ENCODE measurements at places on chromosomes 12 and 14.

DNA sequence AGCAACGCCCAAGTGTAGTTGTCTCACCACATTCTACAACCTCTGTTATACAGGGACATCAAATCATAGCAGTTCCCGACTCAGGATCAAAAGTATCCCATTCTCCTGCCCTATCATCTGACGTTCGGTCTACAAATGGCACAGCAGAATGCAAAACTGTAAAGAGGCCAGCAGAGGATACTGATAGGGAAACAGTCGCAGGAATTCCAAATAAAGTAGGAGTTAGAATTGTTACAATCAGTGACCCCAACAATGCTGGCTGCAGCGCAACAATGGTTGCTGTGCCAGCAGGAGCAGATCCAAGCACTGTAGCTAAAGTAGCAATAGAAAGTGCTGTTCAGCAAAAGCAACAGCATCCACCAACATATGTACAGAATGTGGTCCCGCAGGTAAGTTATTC is 123.0 kb downstream of the ARID2 start:
- no peak for DNase-seq

DNA sequence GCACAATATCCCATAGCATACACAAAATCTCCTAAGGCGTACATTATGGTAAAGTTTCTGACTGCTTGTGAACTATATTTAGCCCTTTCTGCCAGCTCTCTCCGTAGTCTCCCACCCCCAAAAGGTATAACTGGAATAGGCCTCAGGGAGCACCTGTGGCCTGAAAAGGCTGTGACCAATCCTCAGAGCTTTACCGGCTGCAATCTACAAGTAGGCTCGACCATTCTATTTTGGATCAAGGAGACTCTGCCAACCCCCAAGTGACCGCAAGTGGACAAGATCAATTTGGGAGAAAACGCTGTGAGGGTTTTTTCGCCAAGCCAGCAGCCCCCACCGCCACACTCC is 1.2 kb downstream of the PPTC7 start:
- no peak for DNase-seq

GRCh38 chr12:62163368-62163767 is 96.8 kb upstream of the USP15 start:
- DNase-seq: no peak

DNA sequence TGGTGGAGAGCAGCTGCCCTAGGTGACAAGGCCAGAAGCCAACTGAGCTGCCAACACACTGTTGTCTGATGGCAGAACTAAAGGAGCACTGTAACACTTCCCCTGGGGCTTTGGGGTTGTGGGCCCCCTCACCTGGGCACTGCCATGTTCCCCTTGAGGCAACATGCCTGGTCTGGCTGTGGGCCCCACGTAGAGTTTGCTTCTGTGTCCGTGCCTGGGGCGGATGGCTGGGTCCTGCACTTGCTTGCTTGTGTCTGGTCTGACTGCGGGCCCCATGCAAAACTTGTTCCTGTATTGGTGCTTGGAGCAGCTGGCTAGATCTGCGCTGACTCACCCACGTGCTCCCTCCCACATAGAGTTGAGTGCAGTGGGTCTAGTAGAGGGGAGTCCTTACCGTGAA is 78.4 kb downstream of the MNAT1 start:
- no peak for DNase-seq

DNA sequence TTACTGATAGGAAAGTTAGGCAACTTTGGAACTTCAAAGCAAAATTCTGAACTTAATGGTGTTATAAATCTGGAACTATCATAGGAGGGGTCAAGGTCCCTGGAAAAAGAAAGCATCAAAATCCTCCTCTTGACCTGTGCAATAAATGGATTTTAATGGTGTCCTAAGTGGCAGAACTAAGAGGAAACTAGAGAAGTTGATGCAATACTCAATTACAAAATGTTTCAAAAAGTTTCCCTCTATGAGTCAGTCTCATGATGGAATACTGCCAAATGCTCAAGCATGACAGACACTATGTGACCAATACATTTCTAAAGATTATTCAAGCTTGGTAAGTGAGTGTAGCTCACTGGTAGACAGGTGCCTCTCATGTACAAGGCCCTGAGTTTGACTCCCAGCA is 47.7 kb upstream of the ERGIC2 start:
- no peak for DNase-seq

- no peak for DNase-seq
Observed at GRCh38 chr14:63512861-63513260, 30.3 kb downstream of the PPP2R5E start.

DNA sequence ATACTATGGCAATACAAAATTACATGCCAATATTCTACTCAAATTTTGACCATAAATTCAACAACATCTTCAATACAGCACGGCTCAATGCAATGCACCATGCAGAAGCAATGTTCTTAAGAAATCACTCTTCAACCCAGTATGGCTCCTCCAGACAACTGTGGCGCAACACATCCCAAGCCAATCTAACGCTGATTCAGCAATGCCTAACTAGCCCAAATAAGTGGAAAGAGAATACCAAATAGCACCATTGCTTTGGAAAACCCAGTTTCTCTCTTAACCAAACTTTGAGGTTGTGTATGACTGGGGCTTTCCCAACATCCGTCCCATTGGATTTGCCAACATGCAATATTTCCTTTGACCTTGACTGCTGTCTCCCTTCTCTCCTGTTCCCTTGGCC is 211.1 kb upstream of the TBX3 start:
- no peak for DNase-seq

GRCh38 chr12:122793685-122794106 is 19.3 kb downstream of the CCDC62 start:
- DNase-seq: no peak

DNA sequence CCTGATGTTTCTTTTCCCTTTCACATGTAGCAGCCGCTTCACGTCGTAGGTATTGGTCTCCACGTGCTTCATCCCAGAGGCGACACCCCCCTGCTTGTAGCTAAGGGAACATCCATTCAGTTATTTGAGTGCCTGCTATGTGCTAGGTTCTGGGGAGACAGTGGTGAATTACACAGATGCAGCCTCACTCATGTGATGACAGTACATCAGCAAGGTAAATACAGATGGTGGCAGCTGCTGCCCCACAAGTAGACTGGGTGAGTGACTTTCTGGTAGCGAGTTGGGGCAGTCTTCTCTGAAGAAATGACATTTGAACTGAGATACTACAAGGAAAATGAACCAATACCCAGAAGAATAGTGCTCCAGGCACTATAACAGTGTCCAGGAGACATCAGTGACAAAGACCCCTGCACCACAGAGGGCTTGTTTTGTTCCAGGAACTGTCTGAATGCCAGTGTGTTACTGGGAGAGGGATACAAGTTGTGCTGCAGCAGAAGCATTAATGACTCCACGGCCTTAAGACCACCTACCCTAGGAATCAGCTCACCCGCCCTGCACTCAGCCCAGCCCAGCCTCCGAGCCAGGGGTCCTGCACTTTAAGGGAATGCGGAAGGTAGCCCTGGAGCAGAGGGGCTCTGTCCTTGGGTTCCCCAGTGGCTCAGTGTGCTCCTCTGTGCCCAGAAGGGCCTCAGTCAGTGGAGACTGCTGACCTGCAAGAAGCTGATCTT is 7.3 kb downstream of the AVIL start:
- DNase-seq: no peak

DNA sequence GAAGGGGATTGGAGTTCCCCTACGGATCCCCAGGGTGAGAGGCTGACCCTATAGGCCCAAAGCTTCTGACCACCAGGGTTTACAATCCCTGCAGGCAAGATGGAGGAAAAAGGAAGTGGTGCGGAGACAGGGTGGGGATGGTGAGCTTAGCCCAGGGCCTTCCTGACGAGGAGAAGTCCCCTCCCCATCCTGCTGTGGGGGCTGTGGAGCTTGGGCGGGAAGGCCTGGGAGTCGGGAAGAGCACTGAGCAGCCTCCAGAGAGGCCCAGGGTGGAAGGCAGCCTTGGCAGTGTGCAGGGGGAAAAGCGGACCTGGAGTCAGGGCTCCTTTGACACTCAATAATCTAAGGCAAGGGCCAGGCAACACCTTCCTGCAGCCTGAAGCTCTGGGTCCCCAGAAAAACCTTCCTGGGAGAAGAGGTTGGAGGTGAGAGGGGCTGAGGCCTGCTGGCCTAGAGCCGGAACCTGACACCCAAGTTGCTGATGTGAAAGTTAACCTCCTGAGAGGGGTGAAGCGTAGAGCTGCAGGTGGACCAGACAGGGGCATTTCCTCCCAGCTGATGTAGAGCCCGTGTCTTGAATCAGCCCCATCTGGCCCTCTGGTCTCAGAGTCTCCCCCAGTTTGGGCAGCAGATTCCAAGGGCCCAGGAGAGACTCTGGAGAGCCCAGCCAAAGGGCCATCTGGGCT is 6.0 kb downstream of the HDAC7 start:
- DNase-seq: no peak

DNA sequence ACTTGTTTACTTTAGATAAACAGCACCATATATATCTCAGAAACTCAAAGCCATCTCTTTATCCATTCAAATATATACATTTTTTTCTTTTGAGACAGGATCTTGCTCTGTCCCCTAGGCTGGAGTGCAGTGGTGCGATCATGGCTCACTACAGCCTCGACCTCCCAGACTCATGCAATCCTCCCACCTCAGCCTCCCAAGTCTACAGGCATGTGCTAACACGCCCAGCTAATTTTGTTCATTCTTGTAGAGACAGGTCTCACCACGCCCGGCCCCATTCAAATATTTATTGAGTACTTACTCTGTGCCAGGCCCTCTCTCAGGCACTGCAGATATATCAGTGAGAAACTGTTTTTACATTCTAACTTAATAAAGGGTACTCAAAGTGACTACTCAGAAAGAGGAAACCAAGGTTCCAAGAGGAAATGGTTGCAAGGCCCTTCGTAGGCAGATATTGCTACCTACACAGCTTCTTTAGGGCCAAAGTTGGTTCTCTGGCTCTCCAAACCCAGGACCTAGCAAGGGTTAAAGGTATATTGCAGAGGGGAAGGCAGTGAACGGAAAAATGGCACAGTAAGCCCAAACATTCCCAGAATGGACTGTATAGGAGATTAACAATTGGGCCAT is 2.9 kb downstream of the ATXN3 start:
- DNase-seq: no peak

- DNase-seq: no peak
Observed at GRCh38 chr14:100341301-100342031, 18.3 kb downstream of the SLC25A47 start.

GRCh38 chr12:86445356-86445755 is 189.2 kb upstream of the MGAT4C start:
- DNase-seq: no peak

DNA sequence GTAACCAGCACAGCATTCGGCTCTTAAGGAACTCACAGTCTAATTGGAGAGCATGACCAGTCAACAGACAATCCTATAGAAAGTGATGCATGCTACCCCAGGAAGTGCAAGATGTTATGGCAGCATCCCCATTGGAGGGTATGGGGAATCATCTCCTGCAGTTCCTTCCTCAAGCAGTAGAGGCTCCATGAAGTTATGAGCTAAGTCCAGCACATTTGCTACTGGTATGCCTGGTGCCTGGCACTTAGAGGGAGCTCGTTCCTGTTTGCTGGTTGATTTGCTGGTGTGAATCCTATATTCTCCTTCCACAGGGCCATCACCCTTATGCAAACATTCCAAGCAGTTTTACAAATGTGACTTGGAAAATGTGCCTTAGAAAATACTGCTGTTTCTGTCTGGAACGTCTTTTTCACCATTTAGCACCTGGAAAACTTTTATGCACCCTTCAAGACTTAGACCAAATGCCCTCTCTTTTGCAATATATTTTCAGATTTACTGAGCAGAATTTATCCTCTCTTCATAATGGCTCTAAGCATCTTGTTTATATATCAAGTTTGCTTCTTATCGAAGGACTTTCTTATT is 136.1 kb upstream of the WSCD2 start:
- no peak for DNase-seq

GRCh38 chr12:24152270-24152669 is 202.8 kb upstream of the SOX5 start:
- DNase-seq: no peak

DNA sequence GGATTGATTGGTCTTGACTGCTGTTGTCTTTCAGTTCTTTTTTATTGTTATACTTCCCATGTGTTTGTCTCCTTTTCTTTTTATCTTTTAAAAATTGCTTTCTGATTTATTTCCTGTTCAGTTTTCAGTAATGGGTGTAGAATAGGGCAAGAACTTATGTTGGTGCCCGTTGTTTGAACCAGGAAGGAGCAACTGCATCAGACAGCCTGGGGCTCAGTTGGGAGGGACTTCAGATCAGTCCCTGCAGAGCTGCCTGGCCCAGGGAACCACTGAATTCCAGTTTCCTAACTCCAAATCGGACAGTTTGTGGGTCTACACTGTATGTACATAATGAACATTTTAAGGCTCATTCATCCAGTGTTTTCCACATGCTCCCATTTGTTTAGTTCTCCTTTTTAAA is 64.9 kb downstream of the FBXO34 start:
- DNase-seq: no peak

DNA sequence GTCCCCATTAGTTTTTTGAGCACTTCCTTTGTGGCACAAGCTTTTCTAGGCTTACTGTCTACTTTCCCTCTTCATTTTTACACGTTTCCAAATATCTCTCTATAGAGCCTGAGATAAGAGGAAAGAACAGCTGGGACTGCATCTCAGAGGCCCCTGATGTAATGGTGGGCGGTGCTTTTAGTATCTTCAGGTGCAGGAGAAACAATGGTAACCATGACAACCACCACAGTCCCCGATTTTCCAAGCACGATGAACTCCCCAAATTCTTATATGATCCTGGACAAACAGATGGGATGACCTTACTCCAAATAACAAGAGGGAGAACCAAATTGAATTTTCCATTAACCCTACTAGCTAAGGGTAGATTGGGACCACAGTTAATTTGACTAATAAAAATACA is 103.3 kb downstream of the AEBP2 start:
- no peak for DNase-seq

- no peak for DNase-seq
Observed at GRCh38 chr12:104738776-104739642, 219.1 kb downstream of the SLC41A2 start.

GRCh38 chr12:38385486-38385885 is 68.9 kb downstream of the ALG10B start:
- no peak for DNase-seq

DNA sequence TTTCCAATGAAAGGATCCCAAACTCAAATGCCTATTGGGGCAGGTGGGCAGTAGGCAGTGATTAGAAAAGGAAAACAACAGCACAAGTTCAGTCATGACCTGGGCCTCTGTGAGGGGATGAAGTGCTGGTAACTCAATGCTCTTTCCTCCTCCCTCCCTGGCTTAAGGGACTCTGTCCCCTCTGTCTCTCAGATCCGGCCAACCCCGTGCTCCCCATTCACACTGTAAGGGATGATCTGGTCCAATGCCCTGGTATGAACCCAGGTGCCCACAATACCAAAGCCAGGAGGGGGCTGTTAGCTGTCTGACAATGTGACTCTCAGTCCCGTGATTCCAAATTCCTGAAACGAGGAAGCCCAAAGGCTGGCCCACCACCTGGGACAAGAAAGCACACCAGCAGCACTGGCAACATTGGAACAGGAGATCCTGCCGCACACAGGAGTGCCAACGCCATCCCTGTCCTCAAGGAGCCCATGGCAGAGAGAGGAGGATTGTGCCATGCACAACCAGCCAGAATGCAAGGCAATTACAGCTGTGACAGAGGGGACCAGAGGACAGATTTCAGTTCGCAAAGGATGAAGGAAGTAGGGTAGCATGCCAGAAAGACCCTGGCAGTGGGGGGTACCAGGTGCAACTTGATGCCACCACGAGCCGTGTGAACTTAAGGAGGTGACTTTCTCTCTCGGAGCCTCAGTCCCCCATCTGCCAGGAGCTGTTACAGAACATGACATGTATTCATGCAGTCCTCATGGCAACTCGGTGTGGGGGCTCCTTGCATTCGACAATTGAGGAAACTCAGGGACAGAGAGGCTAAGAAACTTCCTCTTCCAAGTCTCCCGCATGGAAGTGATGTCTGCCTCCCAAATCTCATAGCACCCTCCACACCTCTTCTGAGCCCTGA is 37.6 kb downstream of the SERPINA3 start:
- no peak for DNase-seq

Measured in stimulated activated CD4-positive, alpha-beta T cell treated with anti-CD3 and anti-CD28 coated beads, Interleukin-1b, Interleukin-23, amount 100 ng/mL, for 1 hour (primary cell).